ENCODE measurements at places on chromosomes 6 and 20.

GRCh38 chr6:64293298-64293697, 657.7 kb downstream of the PHF3 start:
- no peak for DNase-seq

GRCh38 chr6:33815854-33816253, 12.1 kb upstream of the MLN start:
- DNase-seq: no peak

DNA sequence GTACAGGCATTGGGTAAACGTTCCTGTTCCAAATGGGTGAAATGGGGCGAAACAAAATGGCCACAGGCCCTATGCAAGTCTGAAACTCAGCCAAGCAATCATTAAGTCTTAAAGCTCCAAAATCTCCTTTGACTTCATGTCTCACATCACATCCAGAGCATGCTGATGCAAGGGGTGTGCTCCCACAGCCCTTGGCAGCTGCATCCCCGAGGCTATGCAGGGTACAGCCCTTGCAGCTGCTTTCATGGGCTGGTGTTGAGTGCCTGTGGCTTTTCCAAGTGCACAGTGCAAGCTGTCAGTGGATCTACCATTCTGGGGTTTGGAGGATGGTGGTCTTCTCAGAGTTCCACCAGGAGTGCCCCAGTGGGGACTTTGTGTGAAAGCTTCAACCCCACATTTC, 270.0 kb upstream of the CDYL start:
- no peak for DNase-seq

DNA sequence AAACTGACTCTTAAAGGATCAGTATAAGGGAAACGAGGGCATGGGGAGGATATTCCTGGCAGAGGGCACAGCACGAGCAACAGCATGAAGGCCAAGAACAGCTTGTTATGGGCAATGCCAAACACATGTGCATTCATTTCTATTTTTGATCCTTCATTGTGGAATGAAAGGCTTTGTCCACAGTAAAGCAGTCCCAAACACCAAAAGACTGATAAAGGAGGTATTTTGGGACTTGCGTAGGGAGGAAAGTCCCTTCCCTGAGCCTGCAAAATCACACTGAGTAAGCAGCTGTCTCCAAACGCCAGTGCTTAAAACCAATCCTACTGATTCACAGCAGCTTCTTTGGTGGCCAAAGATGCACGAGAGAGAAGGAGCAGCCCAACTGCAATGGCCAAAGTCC, 138.2 kb downstream of the UNC5CL start:
- DNase-seq: no peak

DNA sequence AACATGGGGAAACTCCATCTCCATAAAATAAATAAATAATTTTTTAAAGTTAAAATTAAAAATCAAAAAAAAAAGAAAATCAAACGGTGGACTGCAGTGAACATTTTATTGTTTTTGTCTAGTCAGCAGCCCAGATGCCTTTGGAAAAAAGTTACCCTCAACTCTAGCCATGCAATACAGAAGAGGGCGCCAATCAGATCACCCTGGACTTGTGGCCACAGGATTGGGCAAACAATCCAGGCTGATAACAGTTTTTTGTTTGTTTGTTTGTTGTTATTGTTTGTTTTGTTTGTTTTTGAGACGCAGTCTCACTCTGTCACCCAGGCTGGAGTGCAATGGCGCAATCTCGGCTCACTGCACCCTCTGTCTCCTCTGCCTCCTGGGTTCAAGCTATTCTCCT, 30.5 kb upstream of the NELFCD start:
- no peak for DNase-seq

DNA sequence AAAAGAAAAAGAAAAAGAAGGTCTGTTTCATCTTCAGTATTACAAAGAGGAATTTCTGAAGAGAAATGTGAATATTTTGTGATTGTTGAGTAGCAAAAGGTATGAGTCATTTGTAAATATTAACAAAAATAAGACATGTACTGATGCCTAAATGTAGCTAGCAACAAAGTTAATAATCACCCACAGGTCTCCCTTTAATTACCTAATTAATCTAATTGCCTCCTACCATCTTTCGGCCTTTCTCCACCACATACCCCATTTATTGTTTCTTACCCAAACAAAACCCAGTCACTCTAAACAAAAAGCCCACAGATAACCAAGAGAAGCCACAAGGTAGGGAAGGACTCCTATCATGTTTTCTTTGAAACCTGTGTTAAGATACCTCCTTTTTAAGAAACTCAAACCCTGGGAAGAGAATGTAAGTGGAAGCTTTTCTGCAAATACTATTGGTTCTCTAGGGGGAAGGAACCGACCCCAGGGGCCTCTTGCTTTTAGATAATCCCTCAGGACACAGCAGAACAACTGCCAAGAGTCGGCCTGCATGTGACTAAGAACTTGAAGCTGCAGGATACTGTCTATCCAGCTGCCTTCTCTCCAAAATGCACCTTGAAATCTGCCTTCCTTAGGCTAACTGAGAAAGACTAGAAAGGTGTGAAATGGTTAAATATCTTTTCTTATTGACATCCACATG, 16.1 kb upstream of the STK38 start:
- DNase-seq: no peak

DNA sequence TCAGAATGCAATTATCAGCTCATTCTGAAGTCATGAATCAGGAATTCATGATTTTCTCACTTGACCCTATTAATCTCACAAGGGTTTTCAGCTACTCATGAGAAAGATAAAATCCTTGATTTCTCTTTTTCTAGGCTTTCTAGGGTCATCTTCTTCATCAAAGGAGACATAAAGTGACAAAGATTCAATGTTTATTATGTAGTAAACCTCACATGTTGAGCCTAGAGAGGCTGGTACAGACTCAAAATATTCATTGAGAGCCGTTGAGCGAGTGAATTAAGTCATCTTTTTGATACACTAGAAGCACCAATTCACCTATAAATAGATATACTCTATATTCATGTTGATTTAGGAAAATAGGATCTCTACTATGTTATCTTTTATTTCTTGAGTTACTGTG, 104.8 kb upstream of the TRAF3IP2 start:
- no peak for DNase-seq

DNA sequence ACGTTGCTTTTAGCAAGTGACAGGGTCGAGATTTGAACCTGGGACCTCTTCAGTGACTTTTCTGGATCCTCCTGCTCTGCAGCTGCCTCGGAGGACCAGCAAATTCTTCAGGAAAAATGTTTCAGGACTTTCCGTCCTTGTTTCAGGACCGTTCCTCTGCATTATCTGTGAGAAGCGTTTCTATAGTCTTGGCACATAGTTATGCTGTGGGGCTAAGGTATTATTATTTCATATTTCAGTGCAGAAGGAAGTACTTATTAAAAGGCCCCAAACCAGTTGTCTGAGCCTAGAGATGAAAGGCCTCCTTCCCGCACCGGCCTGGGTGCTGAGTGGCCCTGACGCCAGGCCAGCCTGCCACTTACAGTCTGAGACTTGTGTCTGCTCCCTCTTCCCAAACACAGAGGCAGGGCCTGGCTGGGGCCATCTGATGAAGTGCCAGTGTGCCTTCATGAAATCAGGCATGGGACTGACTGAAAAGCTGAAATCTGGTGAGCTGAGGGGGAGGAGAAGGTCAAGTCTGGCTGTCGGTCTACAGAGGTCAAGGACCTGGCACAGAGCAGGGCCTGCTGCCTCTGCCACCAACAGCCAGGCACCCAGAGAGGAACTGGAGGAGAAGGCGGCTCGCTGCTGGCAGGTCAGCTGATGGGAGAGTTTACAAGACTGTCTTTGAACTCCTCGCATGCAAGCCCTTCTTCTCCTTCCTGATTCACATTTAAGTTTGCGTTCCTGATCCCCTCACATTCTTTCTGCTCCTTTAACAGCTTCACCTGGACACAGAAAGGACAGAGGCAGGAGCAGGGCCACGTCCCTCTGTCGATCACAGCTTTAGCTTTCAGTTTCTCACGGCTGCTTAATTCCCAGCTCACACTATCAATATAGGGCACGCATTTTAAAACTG, 8.9 kb upstream of the QKI start:
- DNase-seq: no peak

GRCh38 chr6:35585658-35586057, 73.0 kb upstream of the TULP1 start:
- DNase-seq: no peak

GRCh38 chr6:13159300-13159699, 169.0 kb downstream of the TBC1D7 start:
- no peak for DNase-seq

GRCh38 chr20:58647162-58647795, 3.8 kb upstream of the STX16 start:
- DNase-seq: no peak

- no peak for DNase-seq
Measured at GRCh38 chr20:42123981-42124473, 505.9 kb upstream of the CHD6 start.

DNA sequence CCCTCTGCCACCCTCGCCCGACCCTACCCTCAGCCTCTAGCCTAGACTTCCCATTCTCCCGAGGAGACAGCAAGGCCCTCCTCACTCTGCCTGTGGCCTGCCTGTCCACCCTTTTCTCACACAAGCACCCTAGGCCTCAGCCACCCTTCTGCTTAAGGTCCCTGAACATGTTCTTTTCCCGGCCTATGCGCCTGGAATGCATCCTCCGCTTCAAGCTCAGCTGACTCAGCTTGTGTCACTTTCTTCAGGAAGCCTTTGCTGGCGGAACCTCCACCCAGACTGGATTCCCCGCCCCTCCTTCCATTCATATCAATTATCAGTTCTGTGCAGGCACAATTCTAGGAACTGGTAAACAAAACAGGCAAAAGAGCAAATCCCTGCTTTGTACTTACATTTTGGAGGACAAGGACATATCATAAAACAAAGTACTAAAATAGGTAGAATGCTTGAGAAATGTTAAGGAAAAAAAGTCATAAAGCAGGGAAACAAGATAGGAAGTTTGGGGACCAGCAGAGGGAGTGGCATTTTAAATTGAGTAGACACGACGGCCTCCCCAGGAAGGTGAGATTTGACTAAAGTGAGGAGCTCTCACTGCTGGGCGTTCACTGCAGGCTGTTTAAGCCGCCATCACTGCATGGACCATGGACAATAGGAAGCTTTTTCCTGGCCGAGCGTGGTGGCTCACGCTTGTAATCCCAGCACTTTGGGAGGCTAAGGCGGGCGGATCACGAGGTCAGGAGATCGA, 17.9 kb upstream of the SNHG17 start:
- DNase-seq: no peak

GRCh38 chr6:170089963-170090362, 200.9 kb downstream of the DLL1 start:
- DNase-seq: no peak

DNA sequence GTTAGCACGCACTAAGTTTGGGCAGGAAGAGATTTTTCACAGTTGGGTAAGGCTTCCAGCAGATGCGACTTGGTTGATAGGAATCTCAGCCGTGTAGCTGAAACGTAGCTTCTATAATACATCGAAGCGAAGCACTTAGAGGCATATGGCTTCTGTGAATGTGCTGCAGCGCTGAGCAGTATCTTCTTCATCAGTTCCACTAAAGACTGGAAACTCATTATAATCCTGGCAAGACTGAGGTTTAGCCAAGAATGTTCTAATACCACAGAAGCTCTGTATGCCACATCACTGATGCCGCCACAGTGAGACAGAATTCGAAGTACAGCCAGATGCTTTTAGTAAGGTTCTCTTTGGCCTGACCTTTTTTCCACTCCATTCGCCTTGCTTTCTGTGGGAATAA, 680.2 kb upstream of the AGPAT4 start:
- DNase-seq: no peak

GRCh38 chr20:4632876-4633275, 88.8 kb upstream of the PRND start:
- no peak for DNase-seq

GRCh38 chr20:44732327-44732726, 13.3 kb upstream of the KCNK15 start:
- no peak for DNase-seq

DNA sequence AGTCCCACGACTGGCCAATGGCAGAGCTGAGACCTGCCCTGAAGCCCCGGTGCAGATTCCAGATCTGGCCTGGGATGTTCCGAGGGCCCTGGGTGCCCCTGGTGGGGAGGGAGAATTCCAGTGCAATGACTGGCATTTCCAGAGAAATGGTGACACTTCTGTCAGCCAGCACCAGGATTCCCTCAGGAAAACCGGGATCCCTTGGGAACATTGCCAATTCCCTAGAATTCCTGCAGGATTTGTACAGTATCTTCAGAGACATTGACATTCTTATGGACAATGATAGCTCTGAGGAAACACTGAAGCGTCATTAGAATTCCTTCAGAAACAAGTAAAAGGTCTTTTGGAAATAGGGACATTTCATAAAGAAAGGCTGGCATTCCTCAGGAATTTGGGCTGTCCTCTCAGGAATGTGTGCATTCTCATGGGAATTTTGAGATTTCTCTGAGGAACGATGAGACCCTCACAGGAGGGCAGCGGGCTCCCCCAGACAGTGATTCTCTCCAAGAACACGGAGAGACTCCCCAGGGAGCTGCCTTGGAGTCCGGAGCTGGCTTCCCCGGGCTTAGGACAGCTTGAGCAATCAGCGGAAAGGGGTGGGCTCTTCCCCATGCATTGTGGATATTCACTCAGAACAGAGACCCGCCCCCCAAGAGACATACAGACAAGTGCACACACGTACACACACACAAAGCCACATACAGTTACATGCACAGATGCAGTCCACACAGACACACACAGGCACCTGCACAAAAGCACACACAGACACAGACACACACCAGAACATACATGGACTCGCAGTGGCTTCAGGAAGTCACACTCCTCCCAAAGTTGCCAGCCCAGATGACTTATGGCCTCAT, 35.2 kb upstream of the BPIFA2 start:
- DNase-seq: no peak

DNA sequence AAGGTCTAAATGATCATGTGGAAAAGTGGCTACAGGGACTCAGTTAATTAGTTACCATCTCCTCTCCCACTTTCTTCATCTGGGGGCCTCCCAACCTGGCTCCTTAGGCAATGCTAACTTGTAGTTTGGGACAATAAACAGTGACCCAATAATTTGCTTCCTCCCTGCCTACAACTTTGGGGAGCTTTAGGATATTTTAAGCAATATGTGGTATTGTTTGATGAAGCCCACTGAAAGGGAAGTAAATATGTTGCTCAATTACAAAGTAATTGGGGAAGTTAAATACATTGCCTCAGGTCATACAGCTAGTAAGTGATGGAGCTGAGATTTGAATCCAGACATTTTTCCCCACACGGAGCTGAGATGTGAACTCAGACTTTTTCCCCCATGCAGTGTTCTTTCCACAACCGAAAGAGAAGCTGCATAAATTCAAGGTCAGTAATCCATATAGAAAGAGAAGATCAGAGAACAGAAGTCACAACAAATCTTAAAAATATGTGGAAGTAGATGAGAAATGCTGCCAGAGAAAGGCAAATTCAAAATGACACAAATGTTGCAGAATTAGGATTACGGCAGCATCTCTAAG, 26.6 kb downstream of the ZHX3 start:
- no peak for DNase-seq
